T follicular helper cell (primary cell): ENCODE measurements at places on chromosomes 16 and 17.

GRCh38 chr16:55426865-55427484 lies 52.0 kb upstream of the MMP2 start:
- no peak for DNase-seq

DNA sequence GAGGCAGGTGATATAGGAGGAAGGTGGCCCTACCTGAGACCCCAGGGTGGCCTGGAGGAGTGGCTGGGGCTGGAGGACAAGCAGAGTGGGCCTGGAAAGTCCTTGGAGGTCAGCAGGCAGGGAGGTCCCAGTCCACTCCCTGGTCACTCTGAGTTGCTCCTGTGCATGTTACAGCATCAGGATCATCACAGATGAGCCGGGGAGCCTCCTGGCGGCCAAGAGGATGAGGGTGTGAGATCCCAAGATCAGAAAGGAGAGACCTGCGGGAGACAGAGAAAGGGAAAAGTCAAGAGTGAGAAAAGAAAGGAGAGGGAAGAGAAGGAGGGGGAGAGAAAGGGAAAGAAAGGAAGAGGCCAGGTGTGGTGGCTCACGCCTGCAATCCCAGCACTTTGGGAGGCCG lies 71.7 kb downstream of the MRM1 start:
- no peak for DNase-seq

DNA sequence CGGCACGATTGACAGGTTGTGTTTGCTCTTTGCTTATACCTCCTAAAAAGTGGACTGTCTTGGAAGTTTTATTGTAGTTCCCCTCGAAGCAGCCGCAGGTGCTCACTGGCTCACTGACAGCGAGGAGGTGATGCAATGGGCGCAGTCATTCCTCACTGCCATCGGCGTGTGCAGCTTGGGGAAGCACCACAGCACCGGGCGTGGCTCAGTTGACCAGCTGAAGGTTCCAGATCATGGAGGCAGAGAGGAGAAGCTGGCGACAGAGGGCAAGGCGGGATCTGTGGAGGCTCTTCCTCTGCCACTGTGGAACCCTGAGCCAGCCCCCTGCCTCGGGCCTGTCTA lies 72.1 kb upstream of the TNRC6C start:
- no peak for DNase-seq

GRCh38 chr17:40097931-40098845 lies 2.2 kb downstream of the NR1D1 start:
- no peak for DNase-seq

- no peak for DNase-seq
Observed at GRCh38 chr17:4560837-4561256, 470 bp upstream of the GGT6 start.

- DNase-seq: no peak
Observed at GRCh38 chr17:34484193-34484733, 95.1 kb upstream of the TMEM132E start.

- DNase-seq: no peak
Observed at GRCh38 chr16:84879569-84880487, 60.0 kb downstream of the CRISPLD2 start.

DNA sequence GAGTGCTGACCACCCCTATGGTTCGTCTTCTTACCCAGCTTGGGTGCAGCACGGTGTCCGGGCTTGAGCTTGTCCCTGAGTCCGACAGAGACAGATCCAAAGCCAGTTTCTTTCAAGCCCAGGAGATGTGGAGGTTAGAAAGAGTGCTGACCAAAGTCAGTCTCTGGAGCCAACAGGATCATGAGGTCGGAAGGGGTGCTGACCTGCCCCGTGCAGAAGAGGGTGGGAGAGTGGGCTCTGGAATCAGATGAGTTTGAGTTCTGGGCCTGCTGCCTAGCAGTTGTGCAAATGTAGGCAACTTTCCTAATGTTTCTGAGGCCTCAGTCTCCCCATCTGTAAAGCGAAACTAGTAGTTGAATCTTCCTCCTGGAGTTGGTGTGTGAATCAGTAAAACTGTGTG lies 24.5 kb downstream of the NKD1 start:
- no peak for DNase-seq

- DNase-seq: no peak
Observed at GRCh38 chr16:50469121-50469743, 79.0 kb upstream of the NKD1 start.
